ENCODE measurements at places on chromosomes 7 and 10. TPM values are rescaled to one million over a fixed set of nuclear protein-coding genes. Genes with fewer than 3 reads are reported as not detected.

- no peak for DNase-seq
These were observed 55.1 kb upstream of the ZPBP start for GRCh38 chr7:50147951-50148808.

GRCh38 chr7:50182759-50183158 is 89.7 kb upstream of the ZPBP start:
- DNase-seq, result no peak

SAMD9 gene
- total RNA-seq, result 0.87 TPM

- DNase-seq, result peak; percentile 93
These were observed 47.6 kb upstream of the ITGB1 start for GRCh38 chr10:33005322-33006301.

RSPH10B2 gene
- 0.07 TPM for total RNA-seq

DNA sequence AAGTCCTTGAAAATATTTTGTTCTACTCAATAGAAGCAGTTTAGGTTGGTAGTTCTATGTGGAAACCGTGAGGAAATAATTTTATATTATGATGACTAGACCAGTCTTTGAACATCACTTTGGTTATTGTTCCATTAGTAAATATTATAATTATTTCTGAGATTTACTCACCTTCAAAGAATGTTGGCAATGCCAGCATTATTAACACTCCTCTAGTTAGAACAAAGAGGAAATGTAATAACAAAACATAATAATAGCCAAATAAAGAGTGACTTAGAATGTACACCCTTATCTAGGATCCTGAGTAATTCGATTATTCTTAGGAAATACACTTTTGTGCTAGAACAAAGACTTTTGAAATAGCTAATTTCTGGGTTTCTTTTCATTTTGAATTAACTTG is 121.1 kb downstream of the CFTR start:
- no peak for DNase-seq

- DNase-seq, result no peak
These were observed 159.1 kb downstream of the CCDC71L start for GRCh38 chr7:106501605-106502580.

GRCh38 chr10:75726522-75727483 is 295.4 kb downstream of the LRMDA start:
- peak; percentile 13 for DNase-seq

DNA sequence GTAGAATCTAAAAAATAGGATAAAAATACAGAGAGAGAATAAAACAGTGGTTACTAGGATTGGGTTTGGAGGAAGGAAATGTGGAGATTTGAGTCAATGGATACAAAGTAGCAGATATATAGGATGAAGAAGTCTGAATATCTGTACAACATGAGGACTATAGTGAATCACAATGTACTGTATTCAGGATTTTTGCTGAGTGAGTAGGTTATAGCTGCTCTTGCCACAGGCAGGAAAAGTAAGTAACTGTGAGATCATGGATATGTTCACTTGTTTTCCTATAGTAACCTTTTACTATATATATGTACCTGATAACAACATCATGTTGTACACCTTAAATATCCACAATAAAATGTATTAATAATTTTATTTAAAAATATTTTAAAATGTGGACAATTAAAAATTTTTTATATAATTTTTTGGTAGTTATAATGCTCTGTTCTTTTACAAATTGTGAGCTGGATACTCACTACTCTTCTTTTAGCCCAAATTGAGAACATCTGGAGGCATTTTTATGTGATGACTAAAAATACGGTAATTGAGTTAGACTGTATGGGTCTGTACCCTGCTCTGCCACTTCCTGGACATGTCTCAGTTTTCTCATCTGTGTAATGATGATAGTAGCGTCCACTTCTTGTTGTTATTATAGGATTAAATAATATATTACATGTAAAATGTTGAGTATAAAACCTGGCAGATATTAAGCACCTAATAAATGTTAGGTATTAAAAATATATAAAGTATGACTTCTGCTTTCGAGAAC is 439.1 kb downstream of the AUTS2 start:
- DNase-seq, result no peak

ANKRD22 gene
- 0.12 TPM for total RNA-seq

DNA sequence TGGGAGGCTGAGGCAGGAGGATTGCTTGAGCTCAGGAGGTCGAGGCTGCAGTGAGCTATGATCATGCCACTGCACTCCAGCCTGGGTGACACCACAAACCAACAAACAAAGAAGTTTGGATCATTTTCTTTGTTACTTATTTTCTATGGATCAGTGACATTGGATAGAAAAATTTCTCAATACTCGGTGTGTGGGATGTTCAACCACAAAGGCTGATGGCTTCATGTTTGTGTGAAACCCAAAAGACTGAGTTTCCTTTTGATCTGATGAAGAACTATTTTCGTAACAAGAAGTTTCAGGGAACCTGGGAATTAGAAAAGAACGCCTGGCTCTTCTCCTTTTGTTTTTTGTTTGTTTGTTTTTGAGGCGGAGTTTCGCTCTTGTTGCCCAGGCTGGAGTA is 104.0 kb downstream of the HOXA1 start:
- no peak for DNase-seq

DNA sequence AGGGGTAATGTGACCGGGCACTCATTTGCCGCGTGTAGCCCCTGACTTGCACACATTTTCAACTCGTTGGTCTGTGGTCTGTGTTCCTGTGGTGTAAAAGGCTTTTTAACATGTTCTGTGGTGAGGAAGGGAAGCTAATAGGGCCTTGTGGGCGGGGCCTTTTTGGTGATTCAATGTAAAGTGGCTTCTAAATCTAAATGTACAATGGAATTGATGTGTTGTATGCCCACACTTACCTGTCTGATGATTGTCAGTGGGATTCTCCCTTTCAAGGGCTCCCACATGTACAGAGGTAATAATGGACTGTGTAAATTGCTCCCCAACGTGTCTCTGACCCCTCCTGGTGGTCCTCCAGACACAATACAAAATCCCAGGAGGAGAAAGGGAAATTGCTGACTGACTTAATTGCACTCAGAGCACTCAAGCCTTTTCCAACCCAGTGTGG is 43.1 kb upstream of the GATAD1 start:
- no peak for DNase-seq

DNA sequence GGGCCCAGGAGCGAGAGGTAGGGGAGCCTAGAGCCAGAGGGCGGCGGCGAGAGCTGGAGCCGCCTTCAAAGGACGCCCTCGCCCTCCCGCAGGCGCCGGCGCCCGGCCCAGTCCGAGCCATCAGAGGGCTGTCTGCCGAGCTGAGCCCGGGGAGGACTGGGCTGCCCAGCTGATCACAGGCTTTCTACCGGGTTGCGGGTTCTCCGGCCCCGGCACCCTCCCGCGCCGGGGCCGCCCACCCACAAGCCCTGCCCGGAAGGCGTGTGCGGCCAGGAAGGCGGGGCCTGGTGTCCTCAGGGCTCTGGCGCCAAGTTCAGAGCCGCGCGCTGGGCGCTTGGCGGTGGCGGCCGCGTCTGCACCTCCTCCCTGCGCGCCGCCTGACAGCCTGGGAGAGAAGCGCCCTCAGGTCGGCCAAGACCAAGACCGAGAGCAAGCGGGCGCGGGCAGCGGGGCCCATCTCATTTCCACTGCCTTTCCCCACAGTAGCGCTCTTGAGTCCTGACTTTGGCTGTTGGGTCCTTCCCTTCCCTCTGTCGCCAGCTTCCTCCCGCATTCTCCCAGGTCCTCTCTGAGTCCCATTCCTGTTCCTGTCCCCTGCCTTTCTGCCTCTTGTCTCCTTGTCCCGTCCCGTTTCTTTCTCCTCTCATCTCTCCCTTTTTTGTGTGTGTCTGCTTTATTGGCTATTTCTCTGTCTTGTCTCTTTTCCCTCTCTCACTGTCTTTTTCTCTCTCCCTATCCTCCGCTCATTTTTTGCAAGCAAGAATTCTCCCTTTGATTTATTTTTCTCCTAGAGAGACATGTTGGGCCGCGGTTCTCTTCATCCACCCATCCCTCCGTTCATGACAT is 60.6 kb upstream of the MSMB start:
- DNase-seq, result no peak

DNA sequence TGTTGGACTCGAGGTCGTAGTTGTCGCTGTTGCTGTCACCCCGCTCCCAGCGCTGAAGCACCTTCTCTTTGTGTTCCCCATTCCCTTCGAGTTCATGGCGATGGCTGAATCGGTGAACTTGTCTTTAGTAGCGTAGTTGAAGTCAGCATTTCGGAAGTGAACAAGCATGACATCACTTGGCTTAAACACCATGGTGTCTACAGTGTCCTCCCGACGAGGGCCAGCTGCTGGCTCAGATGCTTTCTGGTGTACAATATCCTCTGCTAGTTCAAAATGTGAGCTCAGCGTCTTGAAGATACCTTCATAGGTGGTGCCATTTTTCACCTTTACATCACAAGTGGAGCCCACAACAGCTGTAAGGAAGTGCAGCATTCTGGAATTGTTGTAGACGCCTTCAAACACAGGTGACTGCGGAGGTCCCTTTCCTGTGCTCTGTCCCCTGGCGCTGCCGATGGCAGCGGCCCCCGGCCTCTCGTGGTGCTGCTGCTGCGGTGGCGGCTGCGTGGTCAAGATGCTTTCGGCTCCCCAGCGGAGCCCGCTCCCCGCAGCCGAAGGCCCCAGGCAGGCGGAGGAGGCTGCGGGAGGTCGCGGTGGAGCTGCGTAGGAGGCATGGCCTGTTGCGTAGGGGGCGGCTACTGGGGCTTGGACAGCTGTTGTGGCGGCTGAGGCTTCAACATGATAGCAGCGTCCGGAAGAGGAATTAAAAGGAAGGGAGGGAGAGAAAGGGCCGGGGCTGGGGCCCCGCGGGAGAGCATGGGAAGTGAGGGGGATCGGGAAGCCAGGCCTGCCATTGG is 59.3 kb downstream of the ANKMY2 start:
- no peak for DNase-seq

EVX1 gene
- total RNA-seq, result not detected

DNA sequence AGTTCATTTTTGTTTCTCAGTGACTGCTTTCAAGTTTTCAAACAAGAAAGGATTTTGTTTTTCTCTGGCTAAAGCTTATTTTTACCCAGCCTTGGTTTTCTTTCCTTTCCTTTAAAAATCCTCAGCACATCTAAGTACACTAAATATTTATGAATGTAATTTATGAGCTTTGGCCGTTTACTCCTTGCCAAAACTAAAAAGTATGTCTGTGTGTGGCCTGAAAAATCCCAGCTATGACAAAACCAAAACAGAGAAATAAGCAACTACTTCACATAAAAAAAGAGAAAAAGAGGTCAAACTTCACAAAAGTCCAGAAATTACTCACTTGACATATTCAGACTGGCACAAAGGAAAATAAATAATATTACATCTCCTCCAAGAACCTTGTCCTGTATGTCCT is 365.1 kb upstream of the NFE2L3 start:
- no peak for DNase-seq

DNA sequence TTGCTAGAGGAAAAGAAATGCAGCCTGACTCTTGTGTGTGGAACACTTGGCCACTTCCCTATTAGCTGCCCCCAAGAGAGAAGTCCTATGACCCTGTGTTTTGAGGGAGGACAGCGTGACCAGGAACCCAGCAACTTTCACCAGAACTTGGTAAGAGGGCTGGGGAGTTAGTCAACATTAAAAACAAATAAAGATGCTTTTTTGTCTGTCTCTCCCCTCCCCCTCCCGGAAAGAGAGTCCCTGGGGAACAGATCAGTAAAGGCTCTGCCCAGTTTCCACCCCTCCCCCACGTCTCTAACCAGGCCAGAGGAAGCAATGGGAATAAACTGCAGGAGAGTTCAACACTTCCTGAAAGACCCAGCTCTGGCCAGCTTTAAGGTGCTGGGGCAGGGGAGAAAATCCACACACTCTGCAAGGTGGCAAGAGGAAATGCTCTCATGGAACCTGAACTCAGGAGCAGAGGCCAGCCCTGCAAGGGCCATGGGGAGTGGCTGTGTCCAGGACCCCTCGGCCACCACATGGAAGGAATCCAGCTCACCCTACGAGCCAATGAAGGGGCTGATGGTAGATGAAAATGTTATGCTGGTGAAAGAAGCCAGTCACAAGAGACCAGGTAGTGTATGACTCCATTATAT is 21.5 kb downstream of the SH3PXD2A start:
- DNase-seq, result no peak

GRCh38 chr7:22949944-22950343 is 64.0 kb downstream of the HYCC1 start:
- no peak for DNase-seq

DNA sequence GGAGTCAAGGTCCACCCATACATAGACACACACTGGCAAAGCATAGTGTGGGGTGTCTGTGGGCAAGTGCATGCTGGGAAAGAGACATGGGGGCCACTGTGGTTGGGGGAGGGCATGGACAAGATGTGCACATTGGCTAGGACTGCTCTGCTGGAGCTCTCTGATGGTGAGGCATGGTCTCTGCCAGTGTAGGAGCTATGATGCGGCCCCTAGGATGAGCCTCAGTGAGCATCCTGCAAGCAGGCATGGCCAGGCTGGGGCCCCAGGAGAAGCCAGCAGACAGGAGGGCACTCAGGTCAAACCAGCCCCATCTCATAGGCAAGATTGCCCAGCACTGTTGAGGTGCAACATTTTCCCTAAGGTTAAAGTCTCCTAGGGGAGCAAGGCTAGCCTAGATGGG is 489.4 kb downstream of the DNAJB9 start:
- DNase-seq, result no peak

- DNase-seq, result no peak
These were observed 13.5 kb downstream of the EPHB6 start for GRCh38 chr7:142868188-142868985.

GRCh38 chr10:1520909-1521565 is 216.3 kb downstream of the ADARB2 start:
- DNase-seq, result no peak

GRCh38 chr10:60349426-60349825 is 40.2 kb downstream of the ANK3 start:
- DNase-seq, result no peak

Measured in epithelial cell of proximal tubule (primary cell).